ENCODE measurements at places on chromosomes 7 and 10. TPM values are rescaled to one million over a fixed set of nuclear protein-coding genes. Genes with fewer than 3 reads are reported as not detected.

The IDI2 gene
- not detected for total RNA-seq

The ASZ1 gene
- total RNA-seq, result not detected

The CPA5 gene
- total RNA-seq, result not detected

GRCh38 chr10:122290833-122291532, 19.9 kb downstream of the BTBD16 start:
- no peak for DNase-seq

All from transverse colon (tissue), 4 donors.